ENCODE measurements at places on chromosomes 1 and 21.

DNA sequence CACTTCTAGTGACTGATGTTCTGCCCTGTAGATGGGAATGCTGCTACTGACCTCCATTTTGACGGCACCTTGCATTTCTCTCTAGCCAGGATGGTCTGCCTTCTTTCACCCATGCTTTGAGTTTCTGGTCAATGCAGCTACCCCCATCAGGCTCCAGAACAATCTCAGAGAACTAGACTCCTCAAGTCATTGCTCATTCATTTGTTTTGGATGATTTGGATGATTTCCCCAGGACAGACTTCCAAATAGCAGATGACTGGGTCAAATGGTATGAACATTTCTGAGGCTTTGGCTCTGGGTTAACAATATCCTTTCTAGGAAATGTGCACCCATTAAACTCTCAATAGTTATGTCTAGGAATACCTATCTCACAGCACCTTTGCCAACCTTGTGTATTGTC lies 63.9 kb downstream of the CSMD2 start:
- DNase-seq, result no peak

DNA sequence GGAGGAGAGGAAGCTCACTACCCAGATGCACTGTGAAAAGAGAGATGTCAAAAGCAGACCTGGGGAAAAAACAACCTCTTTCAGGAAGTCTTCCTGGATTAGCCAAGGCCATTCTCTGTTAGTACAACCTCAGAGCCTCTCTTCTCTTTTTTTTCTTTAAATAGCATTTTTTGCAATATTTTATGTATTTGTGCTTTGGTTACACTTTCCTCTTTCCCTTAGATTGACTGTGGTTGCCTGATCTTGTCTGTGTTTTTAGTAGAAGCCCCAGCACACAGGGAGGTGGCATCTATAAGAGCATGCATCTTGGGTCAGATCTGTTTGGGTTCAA lies 18.8 kb downstream of the SLC26A9 start:
- no peak for DNase-seq

DNA sequence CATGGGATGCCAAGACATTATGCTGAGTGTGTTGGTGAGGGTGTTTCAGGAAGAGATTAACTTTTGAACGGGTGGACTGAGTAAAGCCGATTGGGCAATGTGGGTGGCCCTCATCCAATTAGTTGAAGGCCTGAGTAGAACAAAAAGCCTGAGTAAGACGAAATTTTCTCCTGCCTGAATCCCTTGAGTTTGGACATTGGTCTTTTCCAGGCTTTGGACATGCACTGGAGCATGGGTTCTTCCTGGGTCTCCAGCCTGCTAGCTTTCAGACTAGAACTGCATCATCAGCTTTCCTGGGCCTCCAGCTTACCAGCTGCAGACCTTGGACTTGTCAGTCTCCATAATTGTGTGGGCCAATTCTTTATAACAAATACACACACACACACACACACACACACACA lies 63.6 kb downstream of the NIBAN1 start:
- DNase-seq, result no peak

- no peak for DNase-seq
These were observed 48.5 kb downstream of the AJAP1 start for GRCh38 chr1:4702932-4703331.

- no peak for DNase-seq
These were observed 28.9 kb downstream of the MATN1 start for GRCh38 chr1:30694280-30695175.

DNA sequence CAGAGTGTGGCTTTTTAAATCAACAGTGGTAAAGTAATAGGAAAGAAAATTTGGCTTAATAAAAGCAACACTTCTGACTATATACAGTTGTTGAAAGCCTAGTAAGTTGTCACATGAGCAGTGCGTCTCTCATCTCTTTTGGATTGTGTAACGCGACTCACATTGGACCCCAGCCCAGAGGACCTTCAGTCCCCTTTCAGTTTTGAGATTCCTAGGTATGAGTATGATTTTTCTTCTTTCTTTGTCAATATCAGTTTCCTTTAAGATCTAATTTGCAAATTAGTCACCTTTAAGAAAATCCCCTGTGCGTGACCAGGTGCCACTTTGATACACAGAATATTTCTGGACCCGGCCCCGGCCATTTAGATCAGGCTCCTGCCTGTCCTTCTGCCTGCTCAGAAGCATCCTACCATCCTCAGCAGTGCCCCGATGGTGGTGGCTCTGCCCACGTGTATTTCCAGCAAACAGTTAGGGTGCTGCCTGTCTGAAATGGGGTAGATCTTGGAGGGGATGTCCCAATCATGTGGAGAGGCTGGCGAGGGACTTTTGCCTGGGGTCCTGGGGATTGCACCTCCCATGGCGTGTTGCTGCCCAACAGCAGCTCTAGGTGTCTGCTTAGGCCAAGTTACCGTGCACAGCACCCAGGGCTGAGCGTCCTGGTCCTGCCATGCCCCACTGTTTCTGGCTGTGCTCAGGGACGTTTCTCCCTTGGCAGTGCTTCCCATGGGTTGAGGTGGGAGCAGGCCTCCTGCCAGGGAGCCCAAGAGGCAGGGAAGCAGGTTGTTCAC lies 21.1 kb downstream of the SNAP47 start:
- DNase-seq, result no peak

GRCh38 chr1:77540501-77541161 lies 141.8 kb downstream of the ZZZ3 start:
- no peak for DNase-seq

DNA sequence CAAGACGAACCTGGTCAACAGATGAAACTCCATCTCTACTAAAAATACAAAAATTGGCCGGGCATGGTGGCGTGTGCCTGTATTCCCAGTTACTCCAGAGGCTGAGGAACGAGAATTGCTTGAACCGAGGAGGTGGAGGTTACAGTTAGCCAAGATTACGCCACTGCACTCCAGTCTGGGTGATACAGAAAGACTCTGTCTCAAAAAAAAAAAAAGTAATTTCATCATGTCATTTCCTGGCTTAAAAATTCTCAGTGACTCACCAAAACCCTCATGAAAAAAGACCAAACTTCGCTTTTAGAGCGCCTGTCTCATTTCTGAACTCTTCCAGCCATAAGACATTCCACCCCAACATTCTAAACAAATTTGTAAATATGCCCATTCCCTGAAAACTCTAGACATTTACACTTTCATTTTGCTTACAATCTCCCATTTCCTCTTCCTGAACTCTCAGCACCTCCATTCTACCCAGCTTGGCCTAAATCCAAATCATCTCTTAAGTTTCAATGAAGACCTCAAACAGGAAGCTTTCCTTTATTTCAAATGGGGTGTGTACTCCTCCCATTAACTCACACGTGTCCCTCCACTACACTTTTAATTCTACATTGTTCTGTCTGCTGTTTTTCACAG lies 50.5 kb upstream of the PRRC2C start:
- DNase-seq, result no peak

DNA sequence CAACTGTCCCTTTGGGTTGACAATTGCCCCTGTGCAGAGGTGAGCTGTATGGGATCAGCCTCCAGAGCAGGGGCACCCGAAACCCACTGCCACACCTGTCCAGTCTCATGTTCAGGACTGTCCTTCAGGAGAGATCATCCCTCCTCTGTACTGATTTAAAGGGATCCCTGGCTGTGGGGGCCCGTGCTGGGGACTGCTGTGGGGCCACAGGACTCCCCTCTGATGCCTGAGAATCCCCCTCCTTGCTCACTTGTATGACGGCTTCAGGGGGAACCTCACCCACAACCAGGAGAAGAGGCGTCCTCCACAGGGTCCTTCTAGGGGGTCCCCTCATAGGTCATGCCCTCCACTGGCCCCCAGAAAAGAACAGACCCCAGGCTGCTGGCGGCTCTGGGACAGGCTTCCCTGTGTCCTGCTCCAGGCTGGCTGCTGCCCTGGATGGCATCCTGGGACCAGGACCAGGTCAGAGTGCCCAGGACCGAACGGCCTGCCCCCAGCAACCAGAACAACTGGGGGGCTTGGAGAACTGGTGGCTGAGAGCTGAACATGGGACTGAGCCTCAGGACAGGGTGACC lies 77.5 kb upstream of the ACTRT2 start:
- DNase-seq, result no peak

DNA sequence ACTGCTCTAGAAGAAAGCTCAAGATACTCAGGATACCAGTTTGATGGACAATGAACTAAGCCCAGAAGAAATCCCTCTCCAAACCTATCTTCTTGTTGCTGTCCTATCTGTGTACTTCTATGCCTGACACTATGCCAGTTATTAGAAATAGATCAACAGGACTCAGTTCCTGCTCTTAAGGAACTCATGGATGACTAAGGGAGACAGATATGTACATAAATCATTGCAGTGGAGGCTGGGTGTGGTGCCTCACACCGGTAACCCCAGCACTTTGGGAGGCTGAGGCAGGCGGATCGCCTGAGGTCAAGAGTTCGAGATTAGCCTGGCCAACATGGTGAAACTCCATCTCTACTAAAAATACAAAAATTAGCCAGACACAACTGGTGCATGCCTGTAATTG lies 42.4 kb upstream of the AK4 start:
- DNase-seq, result no peak

GRCh38 chr1:41174170-41174569 lies 67.9 kb downstream of the SCMH1 start:
- no peak for DNase-seq

GRCh38 chr1:1033731-1034438 lies 14.0 kb downstream of the AGRN start:
- no peak for DNase-seq

DNA sequence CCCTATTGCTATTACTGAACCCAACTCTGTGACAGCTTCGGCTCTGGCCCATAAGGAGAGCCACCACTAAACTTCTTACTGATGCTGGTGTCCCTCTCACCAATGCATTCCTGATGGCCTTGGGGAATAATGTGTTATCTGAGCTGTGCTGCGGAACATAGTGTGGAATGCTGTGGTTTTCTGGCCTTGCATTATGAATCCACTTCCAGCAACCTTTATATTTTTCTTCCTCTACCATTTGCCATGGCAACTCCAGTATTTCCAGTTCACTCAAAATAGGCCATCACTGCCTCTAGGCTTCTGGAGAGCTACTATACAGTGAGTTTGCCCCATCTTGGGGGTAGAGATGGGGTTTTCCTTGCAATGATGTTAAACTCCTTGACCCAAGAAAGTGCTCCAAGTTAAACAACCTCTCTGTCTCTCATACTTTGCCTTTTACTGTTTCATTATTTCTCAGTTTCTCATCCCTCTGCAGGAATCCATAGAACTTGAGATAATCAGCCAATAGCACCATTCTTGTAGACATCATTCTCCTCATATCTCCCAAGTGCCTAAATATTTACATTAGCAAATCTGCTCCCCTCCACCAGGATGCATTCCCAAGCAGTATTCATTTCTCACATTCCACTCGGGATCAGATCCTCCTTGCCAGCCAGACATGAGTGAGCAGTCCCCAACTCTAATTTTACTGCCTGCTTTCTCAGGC lies 11.1 kb upstream of the RAVER2 start:
- DNase-seq, result no peak

GRCh38 chr1:10497109-10497508 lies 22.4 kb downstream of the PEX14 start:
- DNase-seq, result no peak

GRCh38 chr1:160496334-160496733 lies 26.7 kb downstream of the SLAMF6 start:
- no peak for DNase-seq

- no peak for DNase-seq
These were observed 76.0 kb upstream of the ZBTB40 start for GRCh38 chr1:22375601-22376000.

- no peak for DNase-seq
These were observed 4.7 kb downstream of the GPR137B start for GRCh38 chr1:236147068-236147467.

DNA sequence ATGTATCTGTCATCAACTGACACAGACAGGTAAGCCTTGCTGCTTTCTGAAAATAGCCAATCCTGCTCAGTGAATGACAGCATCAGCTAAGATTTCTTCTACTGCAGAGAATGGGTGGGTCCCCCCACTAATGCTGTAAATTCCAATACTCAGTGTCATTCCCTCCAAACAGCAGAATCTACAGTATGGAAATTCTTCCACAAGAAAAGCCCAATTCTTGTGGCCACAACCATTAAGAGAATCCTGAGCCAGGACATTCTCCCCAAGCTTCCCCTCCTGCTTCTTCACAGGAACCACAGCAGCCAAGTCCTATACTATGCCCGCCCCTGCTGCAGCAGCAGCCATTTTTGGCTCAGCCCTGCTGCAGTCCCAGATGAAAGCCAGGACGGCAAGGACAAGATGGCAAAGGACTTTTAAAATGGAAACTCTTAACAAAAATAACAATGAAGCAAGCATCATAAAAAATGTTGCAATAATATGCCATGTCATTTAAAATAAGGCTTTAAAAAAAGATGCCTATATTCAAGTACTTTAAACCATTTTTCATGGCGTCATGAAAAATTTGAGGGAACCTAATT lies 26.8 kb downstream of the EIF4G3 start:
- DNase-seq, result no peak

GRCh38 chr1:23559985-23560741 lies 862 bp upstream of the ID3 start:
- DNase-seq, result no peak

DNA sequence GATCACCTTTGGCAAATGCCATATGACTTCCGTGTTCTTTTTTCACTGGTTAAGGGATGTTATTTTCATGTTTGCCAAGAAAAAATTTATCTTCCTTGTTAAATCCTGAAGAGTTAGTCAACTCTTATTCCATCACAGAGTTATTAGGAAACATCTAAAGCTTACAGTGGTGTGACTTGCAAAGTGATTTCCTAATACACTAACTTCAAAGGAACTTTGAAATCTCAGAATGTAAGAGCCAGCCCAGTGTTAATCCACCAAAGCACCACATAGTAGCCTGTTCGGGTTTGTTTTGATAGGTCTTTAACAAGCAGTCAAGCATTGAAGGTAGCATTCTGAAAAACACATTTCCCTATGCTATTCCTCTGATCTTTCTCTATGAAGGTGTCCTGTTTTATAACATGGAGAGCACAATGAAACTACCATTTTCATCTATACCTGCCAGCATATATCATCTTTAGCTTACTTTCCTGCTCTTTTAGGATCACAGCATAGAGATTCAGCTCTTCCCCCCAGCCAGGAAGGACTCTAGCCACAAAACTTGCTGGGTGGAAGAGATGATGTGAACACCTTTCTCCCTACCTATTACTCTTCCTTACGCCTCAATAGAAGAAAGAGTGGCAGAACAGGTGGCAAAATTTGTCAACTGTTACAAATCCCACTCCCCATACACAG lies 82.4 kb upstream of the MAGI3 start:
- no peak for DNase-seq

- DNase-seq, result no peak
These were observed 766 bp downstream of the RAP1GAP start for GRCh38 chr1:21668232-21668950.
